ENCODE measurements at places on chromosomes 5 and 9. TPM values are rescaled to one million over a fixed set of nuclear protein-coding genes. Genes with fewer than 3 reads are reported as not detected.

DNA sequence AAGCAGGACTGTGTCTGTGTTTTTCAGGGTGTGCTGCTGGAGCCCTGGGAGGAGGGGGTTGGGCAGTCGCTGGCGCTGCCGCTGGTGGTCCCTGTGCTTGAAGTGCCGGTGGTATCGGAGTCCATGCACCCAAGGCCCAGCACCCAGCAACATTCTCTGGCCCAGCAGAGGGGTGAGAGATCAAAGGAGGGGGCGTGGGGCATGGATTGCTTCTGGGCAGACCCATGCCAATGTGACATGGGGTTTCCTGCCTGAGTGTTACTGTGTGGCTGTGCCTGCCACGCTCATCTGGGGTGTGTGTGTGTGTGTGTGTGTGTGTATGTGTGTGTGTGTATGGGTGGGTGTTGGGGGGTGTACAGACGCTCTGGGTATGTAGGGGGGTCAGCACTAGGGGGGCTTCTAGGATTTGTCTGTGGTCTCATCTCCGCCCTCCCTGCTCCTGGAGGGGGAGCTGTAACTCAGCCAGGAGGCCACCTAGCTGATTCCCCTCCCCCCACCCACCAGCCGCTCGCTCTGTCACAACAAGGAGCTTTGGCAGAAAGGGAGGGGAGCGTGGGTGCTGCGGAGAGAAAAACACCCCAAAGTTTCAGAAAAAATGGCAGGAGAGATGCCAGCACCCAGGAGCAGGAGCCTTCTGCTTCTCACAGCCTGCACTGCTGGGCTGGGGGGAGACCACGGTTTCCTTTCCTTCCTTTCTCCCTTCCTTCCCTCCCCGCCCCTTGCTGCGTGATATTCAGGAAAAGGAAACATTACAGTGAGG is 35.9 kb upstream of the HSPA9 start:
- DNase-seq, result no peak
- H3K36me3 ChIP-seq, result no peaks in the 10 kb centered on the region
- H3K27ac ChIP-seq, result peak overlapping the region; percentile 41
- H3K27me3 ChIP-seq, result no peaks in the 10 kb centered on the region
- no peaks in the 10 kb centered on the region for H3K4me1 ChIP-seq

DNA sequence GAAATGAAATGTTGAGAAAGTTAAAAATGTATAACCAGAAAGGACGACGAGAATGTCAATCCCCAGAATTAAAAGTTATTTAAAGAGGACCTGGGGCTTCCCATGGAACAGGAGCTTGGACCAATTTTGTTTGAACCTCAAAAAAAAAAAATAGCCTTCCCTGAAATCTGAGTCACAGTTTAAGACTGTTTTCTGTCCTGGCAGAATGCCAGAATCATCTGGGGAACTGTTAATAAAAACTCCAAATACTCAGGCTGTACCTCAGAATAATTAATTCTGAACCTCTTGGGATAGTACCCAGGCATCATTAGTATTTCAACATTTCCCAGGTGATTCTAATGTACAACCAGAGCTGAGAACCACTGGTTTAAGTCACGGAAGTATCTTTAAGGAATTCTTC is 102.2 kb upstream of the SLCO6A1 start:
- no peaks in the 10 kb centered on the region for H3K27me3 ChIP-seq
- no peaks in the 10 kb centered on the region for H3K36me3 ChIP-seq
- DNase-seq, result no peak
- H3K4me3 ChIP-seq, result no peak overlapping the region
- H3K27ac ChIP-seq, result no peak overlapping the region
- H3K4me1 ChIP-seq, result no peaks in the 10 kb centered on the region

DNA sequence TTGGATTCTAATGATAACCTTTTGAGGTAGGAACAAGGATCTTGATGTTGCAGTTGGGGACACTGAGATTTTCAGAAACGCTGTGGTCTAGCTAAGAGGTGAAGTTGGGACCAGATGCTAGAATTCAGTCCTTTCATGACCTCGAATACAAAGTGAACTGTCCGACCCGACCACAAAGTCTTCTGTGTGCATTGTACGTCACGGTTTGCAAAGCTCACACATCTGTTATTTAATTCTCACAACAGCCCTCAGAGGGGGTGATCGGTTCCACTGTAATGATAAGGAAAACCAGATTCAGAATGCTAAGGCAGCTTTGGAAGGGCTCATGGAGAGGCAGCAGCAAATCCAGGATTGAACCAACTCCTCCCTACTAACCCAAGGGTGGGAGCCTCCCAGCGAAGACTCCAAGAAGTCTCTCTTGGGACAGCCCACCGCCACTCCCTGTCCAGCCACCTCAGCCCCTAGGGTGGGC is 16.6 kb upstream of the KIF12 start:
- H3K36me3 ChIP-seq, result no peaks in the 10 kb centered on the region
- no peak for DNase-seq
- no peaks in the 10 kb centered on the region for H3K27me3 ChIP-seq
- H3K27ac ChIP-seq, result peak overlapping the region; percentile 40
- peaks cover 6% of the 10 kb centered on the region for H3K4me1 ChIP-seq

- no peaks in the 10 kb centered on the region for H3K4me1 ChIP-seq
- H3K27ac ChIP-seq, result no peak overlapping the region
- H3K36me3 ChIP-seq, result no peaks in the 10 kb centered on the region
- H3K27me3 ChIP-seq, result no peaks in the 10 kb centered on the region
Measured at GRCh38 chr5:52269859-52270258, 517.9 kb upstream of the ITGA1 start.

DNA sequence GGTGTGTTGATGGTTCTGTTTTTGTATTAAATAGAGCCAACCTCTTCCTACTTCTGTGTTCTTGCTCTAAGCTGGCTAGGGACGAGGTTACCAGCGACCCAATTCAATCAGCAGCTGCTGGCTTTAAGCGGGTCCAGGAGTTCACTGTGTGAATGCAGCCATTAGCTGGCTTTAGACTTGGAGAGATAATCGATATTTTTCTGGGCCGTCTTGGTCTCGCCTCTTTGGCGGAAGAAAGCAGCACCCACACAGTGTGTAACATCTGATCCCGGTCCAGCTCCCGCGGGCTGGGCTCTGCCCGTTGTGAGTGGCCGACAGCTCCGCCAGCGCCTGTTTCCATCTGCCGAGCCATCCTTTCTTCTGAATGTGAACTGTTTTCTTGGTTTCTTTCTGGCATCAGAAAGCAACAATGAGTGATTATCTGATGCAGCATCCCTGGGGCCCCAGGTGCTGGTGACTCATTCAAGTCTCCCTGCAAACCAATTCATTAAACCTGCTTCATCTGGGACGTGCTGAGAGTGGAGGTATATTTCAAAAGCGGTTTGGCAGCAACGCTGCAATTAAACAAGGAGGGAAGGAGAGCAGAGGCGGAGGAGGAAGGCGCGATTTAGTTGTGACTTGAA is 90.8 kb upstream of the IRX4 start:
- H3K27ac ChIP-seq, result no peak overlapping the region
- no peaks in the 10 kb centered on the region for H3K27me3 ChIP-seq
- H3K36me3 ChIP-seq, result no peaks in the 10 kb centered on the region

GRCh38 chr9:87531370-87532295 is 34.0 kb downstream of the DAPK1 start:
- H3K36me3 ChIP-seq, result no peaks in the 10 kb centered on the region
- no peak for DNase-seq
- no peak overlapping the region for H3K27ac ChIP-seq

Gene MRPL41
- 127 TPM for total RNA-seq

- H3K4me1 ChIP-seq, result no peaks in the 10 kb centered on the region
- no peak overlapping the region for H3K4me3 ChIP-seq
- DNase-seq, result no peak
- H3K36me3 ChIP-seq, result no peaks in the 10 kb centered on the region
- H3K27me3 ChIP-seq, result no peaks in the 10 kb centered on the region
Measured at GRCh38 chr5:95537501-95537900, 17.3 kb downstream of the SKIC3 start.

Gene GDF9
- total RNA-seq, result 0.46 TPM

GRCh38 chr9:6938873-6939272 is 181.1 kb downstream of the KDM4C start:
- H3K4me3 ChIP-seq, result no peak overlapping the region
- DNase-seq, result no peak
- no peak overlapping the region for H3K27ac ChIP-seq
- no peaks in the 10 kb centered on the region for H3K36me3 ChIP-seq
- H3K27me3 ChIP-seq, result no peaks in the 10 kb centered on the region

- H3K4me3 ChIP-seq, result no peak overlapping the region
- no peaks in the 10 kb centered on the region for H3K36me3 ChIP-seq
- no peak overlapping the region for H3K27ac ChIP-seq
- no peak for DNase-seq
- H3K27me3 ChIP-seq, result peaks cover 7% of the 10 kb centered on the region
- H3K4me1 ChIP-seq, result no peaks in the 10 kb centered on the region
Measured at GRCh38 chr9:128406848-128407391, 13.7 kb upstream of the CERCAM start.

DNA sequence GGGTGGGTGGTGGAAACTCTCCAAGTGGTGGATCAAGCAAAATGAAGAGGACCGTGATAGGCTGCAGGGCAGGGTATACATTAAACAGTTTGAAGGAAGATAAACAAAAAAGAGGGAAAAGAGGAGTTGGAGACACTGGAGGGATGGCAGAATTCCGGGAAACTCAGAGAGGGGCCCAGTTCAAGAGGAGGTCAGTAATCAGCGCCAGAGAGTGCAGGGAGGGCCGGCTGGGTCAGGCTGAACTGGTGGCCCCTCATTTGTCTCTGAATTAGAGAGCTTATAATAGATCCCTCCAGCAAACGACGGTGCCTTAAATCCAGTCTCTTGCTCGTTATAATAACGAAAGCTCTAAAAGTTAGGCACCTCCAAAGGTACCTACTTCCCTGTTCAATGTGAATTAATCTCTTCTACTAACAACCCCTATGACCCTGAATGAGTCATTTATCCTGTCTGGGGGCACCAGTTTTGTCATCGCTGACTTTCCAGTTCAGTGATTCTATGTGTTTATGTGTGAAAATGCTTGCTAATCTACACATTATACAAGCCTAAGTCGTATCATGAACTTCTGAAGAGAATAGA is 2.4 kb upstream of the ZSWIM6 start:
- peaks cover 7% of the 10 kb centered on the region for H3K4me1 ChIP-seq
- no peak overlapping the region for H3K27ac ChIP-seq
- no peaks in the 10 kb centered on the region for H3K27me3 ChIP-seq
- no peak for DNase-seq
- no peaks in the 10 kb centered on the region for H3K36me3 ChIP-seq

Gene WHRN
- total RNA-seq, result not detected

DNA sequence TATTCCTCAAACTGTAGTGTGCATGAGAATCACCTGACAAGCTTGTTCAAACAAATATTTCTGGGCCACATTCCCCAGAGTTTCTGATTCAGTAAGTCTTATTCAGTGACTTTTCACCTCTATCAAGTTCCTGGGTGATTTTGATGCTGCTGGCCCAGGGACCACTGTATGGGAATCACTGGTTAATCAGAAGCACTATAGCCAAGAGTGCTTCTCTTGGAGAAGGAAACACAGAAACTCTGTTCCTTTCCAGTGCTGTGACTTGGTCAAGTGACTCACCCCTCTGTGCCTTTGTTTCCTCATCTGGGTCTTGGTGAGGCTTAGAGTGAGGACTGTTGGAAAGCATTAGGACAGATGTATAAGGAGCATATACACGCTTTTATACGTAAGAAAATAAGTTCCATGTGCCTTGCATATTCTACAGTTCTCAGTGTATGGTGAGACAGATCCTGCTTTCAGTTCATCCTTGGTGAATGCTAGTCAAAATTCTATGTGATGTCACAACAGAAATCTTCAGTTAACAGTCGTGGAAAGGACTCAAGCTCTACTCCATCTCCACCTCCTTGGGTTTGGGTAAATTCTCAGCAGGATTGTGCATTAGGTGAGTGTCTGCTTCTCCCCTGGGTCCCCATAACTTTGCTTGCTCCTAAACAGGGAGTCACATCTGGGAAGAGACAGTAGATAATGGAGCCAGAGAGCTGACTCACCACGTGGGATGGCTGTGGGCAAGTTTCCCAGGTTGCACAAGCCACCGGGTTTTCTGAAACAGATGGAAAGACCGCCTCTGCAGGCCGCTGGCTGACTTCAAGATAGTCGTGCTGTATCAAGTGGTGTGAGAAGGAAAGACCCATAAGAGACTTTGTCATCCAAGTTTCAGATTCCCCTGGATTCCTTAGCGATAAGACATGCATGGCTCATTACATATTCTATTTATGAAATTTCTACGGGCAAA is 117.0 kb downstream of the NXNL2 start:
- no peak overlapping the region for H3K27ac ChIP-seq
- H3K4me1 ChIP-seq, result no peaks in the 10 kb centered on the region
- H3K4me3 ChIP-seq, result no peak overlapping the region
- no peaks in the 10 kb centered on the region for H3K36me3 ChIP-seq

DNA sequence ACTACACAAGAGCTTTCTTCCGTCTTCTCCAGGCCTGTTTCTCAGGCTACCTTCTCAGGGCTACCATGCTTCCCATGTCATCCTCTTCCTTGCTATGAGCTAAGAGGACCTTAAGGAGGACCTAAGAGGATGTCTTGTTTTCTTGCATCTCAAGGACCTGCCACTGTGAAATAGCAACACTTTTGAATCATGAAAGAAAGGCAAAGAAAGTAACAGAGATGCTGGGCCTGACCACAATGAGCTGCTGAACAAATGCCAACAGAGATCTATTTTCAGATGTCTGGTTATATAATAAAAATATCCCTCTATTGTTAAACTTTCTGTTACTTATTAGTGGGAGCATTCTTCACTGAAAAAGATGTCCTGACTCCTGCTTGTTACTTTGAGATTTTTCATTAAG is 36.7 kb upstream of the ANXA1 start:
- H3K4me1 ChIP-seq, result no peaks in the 10 kb centered on the region
- H3K36me3 ChIP-seq, result no peaks in the 10 kb centered on the region
- no peak overlapping the region for H3K4me3 ChIP-seq
- H3K27ac ChIP-seq, result no peak overlapping the region
- no peaks in the 10 kb centered on the region for H3K27me3 ChIP-seq

Gene TMEM171
- total RNA-seq, result not detected

Gene NAIP
- 6.5 TPM for total RNA-seq

DNA sequence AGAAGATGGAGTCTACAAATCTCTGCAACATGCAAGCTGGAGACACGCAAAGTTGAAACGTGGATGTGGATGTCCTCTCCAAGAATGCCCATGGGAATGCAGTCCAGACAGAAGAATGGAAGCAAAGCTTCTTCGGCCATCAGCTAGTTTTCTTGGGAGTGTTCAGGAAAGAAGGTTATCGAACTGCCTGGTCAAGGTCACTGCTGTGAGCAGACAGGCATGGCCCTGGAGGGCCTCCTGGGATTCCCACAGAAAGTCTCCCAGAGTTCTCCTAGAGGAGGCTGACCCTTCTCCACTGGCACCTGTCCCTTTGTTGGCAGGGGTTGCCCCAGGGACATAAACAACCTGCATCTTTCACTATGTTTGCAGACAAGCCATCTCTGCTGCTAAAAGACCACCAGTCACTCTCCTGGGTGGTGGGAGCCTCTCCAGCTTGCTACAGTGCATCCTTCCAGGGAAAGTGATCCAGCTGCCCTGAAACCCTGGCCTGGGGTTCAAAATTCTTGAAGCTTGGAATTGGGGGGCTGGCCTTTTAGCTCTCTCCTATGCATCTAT is 265.8 kb downstream of the SYK start:
- H3K27ac ChIP-seq, result no peak overlapping the region
- no peak overlapping the region for H3K4me3 ChIP-seq
- H3K36me3 ChIP-seq, result no peaks in the 10 kb centered on the region
- no peaks in the 10 kb centered on the region for H3K27me3 ChIP-seq

- H3K36me3 ChIP-seq, result peaks cover 21% of the 10 kb centered on the region
- no peak for DNase-seq
- no peaks in the 10 kb centered on the region for H3K27me3 ChIP-seq
- H3K4me1 ChIP-seq, result no peaks in the 10 kb centered on the region
Measured at GRCh38 chr5:133081036-133081435, 29.2 kb downstream of the HSPA4 start.

GRCh38 chr9:88168564-88168963 is 30.3 kb upstream of the SPATA31C2 start:
- H3K4me3 ChIP-seq, result no peak overlapping the region
- H3K27me3 ChIP-seq, result no peaks in the 10 kb centered on the region
- H3K4me1 ChIP-seq, result no peaks in the 10 kb centered on the region

Measured in gastrocnemius medialis (tissue), 4 donors.